NCI-H2081 (cell line): ENCODE measurements at places on chromosomes 16 and 17.
A peak's percentile ranks its signal among the peaks of the same experiment; 100 is the strongest.

DNA sequence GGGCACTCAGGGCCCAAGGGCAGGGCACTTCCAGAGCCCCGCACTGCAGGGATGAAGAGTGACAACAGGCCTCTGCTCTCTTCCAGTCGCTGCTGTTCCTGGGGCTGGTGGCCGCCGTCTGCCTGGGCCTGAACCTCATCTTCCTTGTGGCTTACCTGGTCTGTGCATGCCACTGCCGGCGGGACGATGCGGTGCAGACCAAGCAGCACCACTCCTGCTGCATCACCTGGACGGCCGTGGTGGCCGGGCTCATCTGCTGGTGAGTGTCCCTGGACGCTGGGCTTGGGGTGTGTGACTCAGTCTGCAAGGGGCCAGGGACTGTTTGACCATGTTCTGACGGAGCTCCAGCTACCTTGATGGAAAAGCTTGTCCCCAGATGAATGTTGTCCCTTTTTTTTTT lies 9.0 kb downstream of the TTYH2 start:
- DNase-seq: no peak

GRCh38 chr17:81487487-81488275 lies 24.9 kb downstream of the ACTG1 start:
- peak; percentile 91 for DNase-seq

GRCh38 chr16:81806696-81807095 lies 27.6 kb downstream of the PLCG2 start:
- DNase-seq: no peak

DNA sequence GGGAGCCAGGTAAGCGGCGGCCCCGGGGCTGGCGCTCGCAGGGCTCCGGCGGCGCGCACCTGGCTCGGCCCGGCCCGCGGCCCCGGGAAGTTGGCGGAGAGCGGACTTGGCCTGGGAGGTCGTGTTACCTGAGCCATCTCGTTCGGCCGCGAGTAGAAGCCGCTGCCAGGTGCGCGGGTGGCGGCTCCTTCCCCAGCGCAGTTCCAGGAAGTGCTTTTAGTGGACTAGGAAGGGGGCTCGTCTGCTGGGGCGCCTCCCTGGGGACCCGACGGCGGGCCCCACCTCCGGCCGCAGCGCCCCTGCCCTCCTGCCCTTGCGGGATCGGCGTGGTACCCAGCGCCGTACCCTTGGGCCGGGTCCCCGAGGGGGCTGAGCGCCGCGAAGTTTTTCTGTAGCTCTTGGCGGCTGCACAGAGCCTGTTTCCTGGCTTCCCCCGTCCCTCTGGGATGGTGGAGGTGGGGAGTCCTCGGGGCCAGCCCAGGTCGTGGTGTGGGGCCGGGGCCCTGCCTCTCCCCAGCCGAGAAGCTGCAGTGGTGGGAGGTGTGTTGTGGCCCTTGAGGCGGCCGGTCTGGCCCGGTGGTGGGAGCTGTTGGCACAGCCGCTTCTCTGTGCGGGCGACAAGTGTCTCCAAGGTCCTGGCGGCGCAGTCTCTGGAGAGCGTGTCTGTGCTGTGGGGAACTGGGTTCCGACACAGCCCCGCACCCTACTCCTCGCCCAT lies 96.9 kb downstream of the RAB11FIP4 start:
- peak; percentile 47 for DNase-seq

- DNase-seq: no peak
Measured at GRCh38 chr16:56625140-56625942, at the start of gene MT1E. TSS of gene MT1E (plus strand) at chr16:56625781. CDS start at chr16:56625852, 71 bp downstream.

DNA sequence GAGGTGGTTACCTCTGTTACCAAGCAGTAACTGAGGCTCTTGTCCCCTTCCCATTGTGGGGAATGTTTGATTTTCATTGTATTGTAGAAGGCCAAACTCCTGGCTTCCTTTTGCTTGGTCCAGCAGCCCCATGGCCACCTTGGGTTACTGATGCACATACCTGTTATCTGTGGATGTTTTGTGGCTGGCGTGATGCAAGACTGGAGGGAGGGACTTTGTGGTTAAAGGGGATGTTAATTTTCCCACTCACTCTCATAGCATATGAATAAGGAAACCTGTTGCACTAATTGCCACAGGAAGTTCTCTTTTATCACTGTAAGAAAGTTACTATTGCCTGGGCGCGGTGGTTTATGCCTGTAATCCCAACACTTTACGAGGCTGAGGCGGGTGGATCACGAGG lies 168.6 kb upstream of the HS3ST4 start:
- DNase-seq: no peak

DNA sequence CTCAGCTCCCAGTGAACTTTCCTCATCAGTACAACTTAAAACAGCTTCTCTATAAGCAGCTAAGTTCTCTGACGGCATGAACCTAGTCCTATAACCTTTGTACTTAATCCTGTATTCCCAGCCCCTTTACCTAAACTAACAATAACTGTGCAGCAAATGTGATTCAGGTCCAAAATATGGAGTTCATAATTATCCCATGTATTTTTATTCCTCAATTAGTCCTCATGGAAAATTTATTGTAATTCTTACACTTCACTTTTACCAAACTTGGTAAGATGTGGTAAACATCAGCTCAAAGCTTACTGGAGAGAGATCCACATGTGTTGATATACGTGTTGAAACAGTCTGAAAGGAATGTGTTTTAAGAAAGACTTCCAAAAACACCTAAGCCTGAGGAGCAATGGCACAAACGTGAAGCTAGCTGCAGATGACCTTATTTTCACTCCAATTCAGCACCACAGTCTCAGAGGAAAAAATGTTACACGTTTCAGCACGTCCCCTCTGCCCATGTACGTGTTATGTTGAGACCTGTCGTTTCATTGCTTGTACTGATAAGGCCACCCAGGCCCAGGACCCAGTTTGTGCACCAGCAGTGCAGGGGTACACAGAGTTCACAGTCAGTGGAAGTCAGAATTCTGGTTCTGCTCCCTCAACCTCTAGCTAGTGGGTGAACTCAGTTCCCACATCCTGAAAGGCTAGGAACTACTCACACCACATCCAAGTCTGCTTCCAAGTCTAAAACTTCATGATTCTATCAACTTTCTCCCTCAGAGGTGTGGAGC lies 7.1 kb downstream of the USP31 start:
- DNase-seq: no peak

DNA sequence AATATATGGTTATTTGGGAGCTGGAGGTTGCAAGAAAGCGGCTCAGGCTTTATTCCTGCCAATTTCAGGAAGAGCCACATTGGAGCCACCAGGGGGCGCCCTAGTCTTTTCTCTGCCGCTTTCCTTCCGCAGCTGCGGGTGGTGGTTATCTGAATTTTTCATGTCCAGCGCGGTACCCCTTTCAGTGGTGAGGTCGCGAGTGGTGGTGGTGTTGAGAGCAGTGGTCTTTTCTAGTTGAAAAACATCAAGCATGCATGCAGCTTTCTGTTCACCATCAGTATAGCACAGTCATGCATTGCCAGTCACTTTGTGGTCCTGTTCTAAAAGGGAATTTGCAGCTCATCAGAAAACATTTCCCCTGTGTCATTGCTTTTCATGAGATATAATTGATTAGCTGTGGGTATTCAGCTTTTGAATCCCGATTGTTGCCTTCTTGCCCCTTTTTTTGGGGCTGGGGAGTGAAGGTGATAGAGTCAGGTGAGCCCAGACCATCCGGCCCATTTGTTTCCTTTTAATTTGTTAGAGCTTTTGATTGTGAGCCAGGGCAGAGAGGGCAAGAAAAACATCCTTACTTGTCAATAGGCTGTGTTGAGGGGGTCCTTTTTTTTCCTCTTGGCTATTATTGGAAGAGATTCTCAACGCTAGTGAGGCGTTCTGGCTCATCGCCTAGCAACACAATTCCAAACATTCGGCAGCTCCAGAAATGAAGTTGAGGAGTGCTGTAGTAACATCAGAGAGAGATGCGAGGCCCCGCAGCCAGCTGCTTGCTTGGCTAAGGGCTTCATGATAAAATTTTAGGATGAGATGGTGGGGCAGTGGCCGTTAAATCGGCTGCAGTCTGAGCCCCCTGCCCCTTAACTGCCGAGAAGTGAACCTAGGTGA lies 119.0 kb downstream of the SNX29 start:
- peak; percentile 27 for DNase-seq

DNA sequence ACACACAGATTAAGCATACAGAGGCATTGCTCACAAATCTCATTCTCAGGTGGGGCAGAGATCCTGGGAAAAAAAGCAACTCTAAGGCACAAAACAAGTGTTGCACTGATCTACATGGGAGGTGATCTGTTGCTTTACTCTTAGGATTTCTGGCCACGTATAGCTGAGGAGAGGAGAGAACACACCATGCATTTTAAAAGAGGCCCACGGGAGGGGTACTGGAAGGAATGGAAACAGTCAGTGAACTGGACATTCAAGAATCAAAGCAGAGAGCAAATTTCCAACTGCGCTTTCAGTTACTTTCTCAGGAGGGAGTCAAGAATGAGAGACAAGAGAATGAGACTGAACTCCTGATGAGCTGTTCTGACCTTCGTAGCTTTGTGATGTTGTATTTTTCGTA lies 1105.9 kb downstream of the CDH8 start:
- no peak for DNase-seq

- DNase-seq: no peak
Measured at GRCh38 chr16:47069841-47070584, 73.7 kb downstream of the NETO2 start.

DNA sequence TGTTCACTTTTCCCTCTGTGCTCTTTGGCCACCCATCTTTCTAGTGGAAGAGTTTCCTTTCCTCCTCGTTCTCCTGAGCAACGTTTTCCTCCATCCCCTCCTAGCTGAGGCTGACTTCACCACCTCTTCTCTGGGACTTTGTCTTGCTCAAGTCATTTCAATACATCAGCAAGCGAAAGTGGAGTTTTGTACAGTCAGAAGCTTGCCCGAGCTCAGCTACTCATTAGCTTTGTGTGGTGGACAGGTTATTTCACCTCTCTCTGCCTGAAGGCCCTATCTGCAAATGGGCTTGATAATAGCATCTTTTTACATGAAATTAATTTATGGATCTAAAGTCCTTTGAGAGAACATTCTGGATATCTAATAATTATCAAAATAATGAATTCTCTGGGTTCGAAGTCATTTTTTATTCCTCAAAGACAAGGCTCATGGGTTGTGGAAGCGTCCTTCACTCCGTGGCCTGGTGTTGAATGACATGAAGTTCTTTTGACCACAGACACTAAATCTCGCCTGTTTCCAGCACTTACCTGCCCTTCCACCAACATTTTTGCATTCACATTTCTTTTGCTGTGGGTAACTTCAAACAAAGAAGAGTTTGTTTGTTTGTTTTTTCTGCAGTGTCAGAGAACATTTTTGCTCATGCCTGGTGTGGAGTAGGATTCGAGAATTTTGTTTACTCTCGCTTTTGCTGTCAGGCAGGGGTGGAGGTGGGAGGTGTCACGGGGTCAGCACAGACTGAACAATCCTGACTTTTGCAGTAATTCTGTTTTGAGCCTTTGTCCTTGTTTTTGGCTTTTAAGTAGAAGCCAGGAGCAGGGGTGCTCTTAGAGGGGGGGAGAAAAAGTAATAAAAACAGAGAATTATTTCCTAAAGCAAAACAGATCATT lies 155.0 kb upstream of the CACNG5 start:
- no peak for DNase-seq

DNA sequence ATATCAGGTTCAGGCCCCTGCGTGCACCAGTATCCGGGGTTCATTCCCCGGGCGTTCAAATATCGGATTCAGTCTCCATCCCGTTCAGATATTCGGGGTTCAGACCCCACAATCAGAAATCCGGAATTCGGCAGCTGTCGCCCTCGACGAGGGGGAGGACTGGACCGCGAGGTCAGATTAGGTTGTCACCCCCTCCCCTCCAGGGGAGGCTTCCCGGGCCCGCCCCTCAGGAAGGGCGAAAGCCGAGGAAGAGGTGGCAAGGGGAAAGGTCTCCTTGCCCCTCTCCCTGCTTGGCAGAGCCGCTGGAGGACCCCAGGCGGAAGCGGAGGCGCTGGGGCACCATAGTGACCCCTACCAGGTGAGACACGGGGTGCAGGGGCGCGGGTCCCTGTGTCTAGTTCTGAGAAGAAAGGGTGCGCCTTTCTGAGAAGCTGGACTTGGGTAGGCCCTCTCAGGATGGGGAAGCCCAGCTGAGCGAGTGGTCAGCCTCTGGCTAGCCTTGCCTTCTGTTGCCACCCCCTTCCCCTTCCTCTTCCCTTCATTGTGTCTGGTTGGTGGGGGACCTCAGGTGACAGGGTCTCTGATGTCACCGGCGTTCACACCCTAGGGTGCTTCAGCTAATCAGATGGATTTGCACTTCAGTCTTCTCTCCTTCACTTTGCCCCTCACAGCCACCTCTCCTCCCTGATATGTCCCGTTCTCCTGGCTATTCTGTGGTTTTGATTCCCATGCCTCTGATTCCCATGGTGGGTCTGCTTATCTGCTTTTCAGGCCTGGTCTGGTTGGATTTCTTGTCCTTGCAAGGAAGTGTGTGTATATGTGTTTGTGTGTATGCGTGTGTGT lies 844 bp downstream of the TAOK2 start:
- no peak for DNase-seq

- no peak for DNase-seq
Measured at GRCh38 chr16:72711823-72712222, 336.1 kb downstream of the ZFHX3 start.

DNA sequence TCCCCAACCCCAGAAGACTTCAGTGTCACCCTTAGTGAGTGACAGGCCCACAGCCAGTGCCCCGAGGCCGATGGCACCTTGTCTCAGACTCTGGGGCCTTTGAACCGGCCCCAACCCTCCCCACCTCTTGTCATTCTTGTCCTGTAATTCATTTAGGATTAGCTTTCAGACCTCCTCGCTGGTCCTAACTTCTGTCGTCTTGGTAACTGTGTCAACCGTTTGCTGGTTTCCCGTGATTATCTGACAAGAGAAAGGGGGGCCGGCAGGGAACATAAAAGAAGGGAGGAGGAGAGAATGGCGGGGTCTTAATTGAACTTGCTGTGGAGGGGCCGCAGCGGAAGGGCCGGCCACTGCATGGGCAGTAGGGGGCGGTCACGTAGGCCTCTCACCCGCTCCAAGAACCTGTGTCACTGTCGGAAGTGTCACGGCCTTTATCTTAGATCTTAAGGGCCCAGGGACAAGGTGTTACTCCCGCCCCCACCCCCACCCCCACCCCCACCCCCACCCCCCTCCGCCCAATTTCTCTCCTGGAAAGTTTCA lies 46.5 kb upstream of the GSE1 start:
- no peak for DNase-seq

- DNase-seq: no peak
Measured at GRCh38 chr16:83913245-83913633, 14.3 kb downstream of the MLYCD start.

DNA sequence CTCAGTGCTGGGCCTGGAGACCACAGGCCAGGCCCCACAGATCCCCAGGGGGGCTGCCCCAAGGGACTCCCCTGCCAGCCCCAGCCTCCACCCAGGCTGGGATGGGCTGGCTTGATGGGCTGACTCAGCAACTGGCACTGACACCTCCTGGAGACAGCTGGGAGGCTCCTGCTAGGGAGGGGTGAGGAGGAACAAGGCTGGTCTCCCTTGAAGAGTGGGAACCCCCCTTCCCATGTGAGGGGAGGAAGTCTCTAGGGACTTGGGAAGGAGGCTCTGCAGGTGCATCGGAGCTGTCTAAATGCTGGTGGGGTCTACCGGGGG lies 10.4 kb downstream of the NHERF1 start:
- DNase-seq: no peak

GRCh38 chr16:74902161-74902560 lies 82.8 kb downstream of the WDR59 start:
- DNase-seq: no peak
